ENCODE measurements at places on chromosomes 5 and 9.

DNA sequence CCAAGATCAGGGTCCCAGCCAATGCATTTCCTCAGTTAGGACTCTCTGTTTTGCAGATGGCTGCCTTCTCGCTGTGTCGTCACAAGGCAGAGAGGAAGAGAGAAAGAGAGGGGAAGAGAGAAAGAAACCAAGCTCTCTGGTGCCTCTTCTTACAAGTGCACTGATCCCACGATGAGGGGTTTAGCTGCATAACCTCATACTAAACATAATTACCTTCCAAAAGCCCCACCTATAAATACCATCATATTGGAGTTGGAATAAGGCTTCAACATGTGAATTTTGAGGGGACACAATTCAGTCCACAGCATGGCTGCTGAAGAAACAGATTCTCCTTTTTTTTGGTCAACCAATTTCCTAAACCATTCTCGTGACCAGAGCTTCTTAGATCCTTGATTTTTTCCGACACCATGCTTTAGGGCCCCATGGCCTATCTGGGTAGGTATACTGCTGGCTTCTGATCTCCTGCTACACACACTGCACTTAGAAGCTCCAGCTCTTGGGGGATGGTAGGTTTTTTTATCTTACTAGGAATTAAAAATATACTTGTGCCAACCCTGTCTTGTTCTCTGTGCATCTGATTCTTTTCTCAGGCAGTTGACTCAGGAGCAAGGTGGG is 5.1 kb downstream of the CAMK4 start:
- peaks cover 10% of the 10 kb centered on the region for H3K27me3 ChIP-seq

GRCh38 chr9:69396759-69397158 is 71.7 kb downstream of the ENTREP1 start:
- H3K27ac ChIP-seq = no peak overlapping the region
- H3K36me3 ChIP-seq = no peaks in the 10 kb centered on the region
- H3K4me1 ChIP-seq = no peaks in the 10 kb centered on the region
- DNase-seq = no peak
- no peaks in the 10 kb centered on the region for H3K27me3 ChIP-seq

- H3K27ac ChIP-seq = peak overlapping the region; percentile 95
- H3K4me3 ChIP-seq = peak overlapping the region; percentile 66
- H3K36me3 ChIP-seq = peaks cover 10% of the 10 kb centered on the region
- peak; percentile 45 for DNase-seq
Measured at GRCh38 chr9:70260007-70260443, 1.2 kb downstream of the SMC5 start.

- H3K4me1 ChIP-seq = no peaks in the 10 kb centered on the region
- H3K27ac ChIP-seq = no peak overlapping the region
- no peak overlapping the region for H3K4me3 ChIP-seq
- no peak for DNase-seq
- no peaks in the 10 kb centered on the region for H3K36me3 ChIP-seq
Measured at GRCh38 chr5:151868451-151868850, 56.2 kb downstream of the GLRA1 start.

DNA sequence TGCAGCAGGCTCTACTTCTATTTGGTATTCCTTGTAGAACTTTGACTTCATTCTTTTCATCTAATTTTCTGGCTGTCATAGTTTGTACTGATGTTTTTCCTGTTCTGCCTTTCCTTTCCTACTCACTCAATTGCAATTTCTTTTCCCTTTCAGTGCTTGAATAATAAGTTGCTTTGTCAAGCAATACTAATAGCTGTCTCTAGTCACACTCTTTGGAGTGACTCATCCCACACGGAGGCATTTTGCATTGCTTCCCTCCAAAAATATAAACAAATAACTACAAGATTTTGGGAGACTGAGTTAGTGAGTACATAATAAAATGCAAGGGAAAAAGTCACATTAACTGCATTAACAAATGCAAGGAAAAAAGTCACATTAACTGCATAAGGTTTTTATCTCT is 465.9 kb downstream of the CDH9 start:
- no peak overlapping the region for H3K4me3 ChIP-seq
- H3K4me1 ChIP-seq = no peaks in the 10 kb centered on the region
- no peaks in the 10 kb centered on the region for H3K27me3 ChIP-seq
- DNase-seq = no peak

DNA sequence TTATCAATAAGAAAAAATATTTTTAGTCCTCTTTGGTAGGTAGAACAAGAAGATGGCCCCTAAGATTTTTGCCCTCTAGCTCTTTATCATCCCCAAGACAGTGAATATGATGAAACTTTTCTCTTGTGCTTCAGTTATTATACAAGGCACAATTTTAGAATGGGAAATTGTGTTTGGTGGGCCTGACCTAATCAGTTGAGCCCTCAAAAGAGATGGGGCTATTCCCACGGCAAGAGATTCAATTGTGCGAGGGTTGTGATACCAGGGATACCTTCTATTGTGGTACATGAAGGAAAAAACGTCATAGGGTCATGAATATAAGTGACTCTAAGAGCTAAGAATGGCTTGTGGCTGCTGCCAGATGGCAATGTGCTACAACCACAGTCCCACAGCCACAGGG is 94.0 kb upstream of the COX7C start:
- no peaks in the 10 kb centered on the region for H3K27me3 ChIP-seq
- H3K36me3 ChIP-seq = no peaks in the 10 kb centered on the region
- DNase-seq = no peak
- no peak overlapping the region for H3K27ac ChIP-seq
- H3K4me1 ChIP-seq = no peaks in the 10 kb centered on the region
- H3K4me3 ChIP-seq = no peak overlapping the region

GRCh38 chr9:134135343-134136117 is at the start of gene WDR5:
TSS of gene WDR5 (plus strand) at chr9:134136082. CDS start at chr9:134139878, 3,796 bp downstream.
- DNase-seq = peak; percentile 98
- peak within 1 kb of the TSS; percentile 89 for H3K27ac ChIP-seq
- H3K36me3 ChIP-seq = no peaks in the 10 kb centered on the region
- peaks cover 15% of the 10 kb centered on the region for H3K4me1 ChIP-seq
- no peaks in the 10 kb centered on the region for H3K27me3 ChIP-seq

GRCh38 chr5:64767959-64768357 is 533 bp downstream of the SREK1IP1 start:
- peak overlapping the region; percentile 87 for H3K27ac ChIP-seq
- no peaks in the 10 kb centered on the region for H3K36me3 ChIP-seq
- H3K4me1 ChIP-seq = peaks cover 15% of the 10 kb centered on the region
- H3K27me3 ChIP-seq = no peaks in the 10 kb centered on the region

- no peak overlapping the region for H3K4me3 ChIP-seq
Measured at GRCh38 chr5:16693879-16694278, 77.1 kb upstream of the RETREG1 start.

DNA sequence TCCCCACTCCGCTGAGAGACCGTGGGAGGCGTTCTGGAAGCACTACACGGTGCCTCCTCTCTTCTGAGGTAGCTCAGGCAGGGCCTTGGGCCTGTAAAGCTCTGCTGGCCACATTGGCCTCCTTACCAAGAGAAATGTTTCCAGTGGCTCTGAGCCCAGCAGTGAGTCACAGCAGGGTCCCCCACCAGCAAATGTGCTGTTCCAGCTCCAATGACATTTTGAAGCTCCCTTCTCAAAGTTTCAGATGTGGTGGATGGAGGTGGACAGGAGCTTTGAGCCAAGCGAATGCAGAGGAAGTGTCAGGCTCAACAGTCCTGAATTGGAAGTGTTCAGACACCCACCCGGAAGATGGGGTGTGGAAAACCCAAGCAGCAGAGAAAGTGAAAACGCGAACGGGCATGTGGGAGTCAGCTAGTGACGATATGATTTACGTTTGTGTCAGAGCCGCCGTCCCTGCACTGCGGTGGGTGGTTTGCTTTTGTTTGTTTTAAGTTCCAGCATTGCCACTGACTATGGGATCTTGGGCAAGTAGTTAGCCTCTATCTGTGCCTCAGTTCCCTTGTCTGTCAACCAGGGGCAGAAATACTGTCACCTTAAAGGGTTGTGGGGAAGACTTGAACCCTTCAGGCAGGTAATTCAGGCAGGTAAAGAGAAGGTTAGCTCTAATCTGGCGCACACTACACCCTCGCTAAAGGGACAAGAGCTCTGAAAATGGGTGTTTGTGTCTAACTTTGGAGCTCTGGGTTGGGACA is 38.2 kb downstream of the C5orf15 start:
- H3K4me1 ChIP-seq = peaks cover 8% of the 10 kb centered on the region
- H3K4me3 ChIP-seq = no peak overlapping the region
- no peak overlapping the region for H3K27ac ChIP-seq
- DNase-seq = no peak

DNA sequence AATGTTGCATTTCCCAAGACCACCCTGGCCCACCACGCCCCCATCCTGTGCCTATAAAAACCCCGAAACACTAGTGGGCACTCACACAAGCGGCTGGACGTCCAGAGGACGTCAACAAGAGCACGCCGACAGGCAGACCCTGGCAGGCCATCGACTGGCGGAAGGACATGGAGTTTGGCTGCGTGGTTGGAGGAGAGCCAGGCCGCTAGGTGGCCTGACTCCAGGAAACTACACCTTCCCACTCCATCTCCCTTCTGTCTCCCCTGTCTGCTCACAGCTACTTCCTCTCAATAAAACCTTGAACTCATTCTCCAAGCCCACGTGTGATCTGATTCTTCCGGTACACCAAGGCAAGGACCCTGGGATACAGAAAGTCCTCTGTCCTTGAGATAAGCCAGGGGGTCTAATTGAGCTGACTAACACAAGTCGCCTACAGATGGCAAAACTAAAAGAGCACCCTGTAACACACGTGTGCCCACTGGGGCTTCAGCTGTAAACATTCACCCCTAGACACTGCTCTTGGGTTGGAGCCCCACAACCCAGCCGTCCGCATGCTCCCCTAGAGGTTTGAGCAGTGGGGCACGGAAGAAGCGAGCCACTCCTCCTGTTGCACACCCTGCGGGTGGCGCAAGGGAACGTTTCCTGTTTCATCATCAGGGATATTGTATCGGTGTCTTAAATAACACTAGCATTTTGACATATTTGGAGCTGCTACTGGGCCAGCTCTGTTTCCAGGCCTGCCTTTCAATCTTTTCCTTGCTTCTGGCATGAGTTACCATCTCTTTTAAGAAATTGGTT is 54.5 kb upstream of the TAF11L2 start:
- no peaks in the 10 kb centered on the region for H3K4me1 ChIP-seq
- H3K27me3 ChIP-seq = no peaks in the 10 kb centered on the region
- DNase-seq = no peak
- H3K4me3 ChIP-seq = no peak overlapping the region
- no peak overlapping the region for H3K27ac ChIP-seq
- no peaks in the 10 kb centered on the region for H3K36me3 ChIP-seq

DNA sequence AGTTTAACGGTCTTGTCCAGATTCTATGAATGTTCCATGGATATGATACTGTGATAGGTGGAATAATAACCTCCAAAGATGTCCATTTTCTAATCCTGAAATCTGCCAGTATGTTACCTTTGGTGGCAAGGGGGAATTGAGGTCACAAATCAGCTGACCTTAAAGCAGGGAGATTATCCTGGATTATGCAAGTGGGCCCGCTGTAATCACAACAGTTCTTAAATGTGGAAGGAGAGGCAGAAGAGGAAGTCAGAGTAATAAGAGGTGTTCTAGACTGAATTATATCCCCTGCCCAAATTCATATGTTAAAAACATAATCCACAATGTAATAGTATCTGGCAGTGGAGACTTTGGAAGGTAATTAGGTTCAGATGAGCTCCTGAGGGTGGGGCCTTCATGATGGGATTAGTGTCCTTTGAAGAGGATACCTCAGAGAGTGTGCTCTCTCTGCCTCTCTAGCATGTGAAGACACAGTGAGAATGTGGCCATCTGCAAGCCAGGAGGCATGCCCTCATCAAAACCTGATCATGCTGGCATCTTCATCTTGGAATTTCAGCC is 47.6 kb upstream of the ZFAND5 start:
- no peak overlapping the region for H3K27ac ChIP-seq
- H3K27me3 ChIP-seq = no peaks in the 10 kb centered on the region
- H3K36me3 ChIP-seq = no peaks in the 10 kb centered on the region
- no peak for DNase-seq

- H3K4me1 ChIP-seq = no peaks in the 10 kb centered on the region
- H3K27me3 ChIP-seq = no peaks in the 10 kb centered on the region
- H3K27ac ChIP-seq = no peak overlapping the region
- no peak for DNase-seq
- no peak overlapping the region for H3K4me3 ChIP-seq
- H3K36me3 ChIP-seq = no peaks in the 10 kb centered on the region
Measured at GRCh38 chr9:20403346-20403745, 219.0 kb downstream of the MLLT3 start.

- no peak overlapping the region for H3K27ac ChIP-seq
- no peak for DNase-seq
- no peaks in the 10 kb centered on the region for H3K4me1 ChIP-seq
- no peaks in the 10 kb centered on the region for H3K36me3 ChIP-seq
Measured at GRCh38 chr9:104675611-104676010, 18.7 kb upstream of the OR13D1 start.

- no peaks in the 10 kb centered on the region for H3K36me3 ChIP-seq
- DNase-seq = peak; percentile 55
- H3K4me1 ChIP-seq = no peaks in the 10 kb centered on the region
- H3K27me3 ChIP-seq = no peaks in the 10 kb centered on the region
- H3K4me3 ChIP-seq = no peak overlapping the region
- H3K27ac ChIP-seq = no peak overlapping the region
Measured at GRCh38 chr9:93303806-93304573, 120.1 kb downstream of the WNK2 start.

GRCh38 chr5:15579193-15579990 is 79.4 kb downstream of the FBXL7 start:
- H3K27me3 ChIP-seq = no peaks in the 10 kb centered on the region
- H3K4me1 ChIP-seq = no peaks in the 10 kb centered on the region
- H3K27ac ChIP-seq = no peak overlapping the region
- DNase-seq = no peak

DNA sequence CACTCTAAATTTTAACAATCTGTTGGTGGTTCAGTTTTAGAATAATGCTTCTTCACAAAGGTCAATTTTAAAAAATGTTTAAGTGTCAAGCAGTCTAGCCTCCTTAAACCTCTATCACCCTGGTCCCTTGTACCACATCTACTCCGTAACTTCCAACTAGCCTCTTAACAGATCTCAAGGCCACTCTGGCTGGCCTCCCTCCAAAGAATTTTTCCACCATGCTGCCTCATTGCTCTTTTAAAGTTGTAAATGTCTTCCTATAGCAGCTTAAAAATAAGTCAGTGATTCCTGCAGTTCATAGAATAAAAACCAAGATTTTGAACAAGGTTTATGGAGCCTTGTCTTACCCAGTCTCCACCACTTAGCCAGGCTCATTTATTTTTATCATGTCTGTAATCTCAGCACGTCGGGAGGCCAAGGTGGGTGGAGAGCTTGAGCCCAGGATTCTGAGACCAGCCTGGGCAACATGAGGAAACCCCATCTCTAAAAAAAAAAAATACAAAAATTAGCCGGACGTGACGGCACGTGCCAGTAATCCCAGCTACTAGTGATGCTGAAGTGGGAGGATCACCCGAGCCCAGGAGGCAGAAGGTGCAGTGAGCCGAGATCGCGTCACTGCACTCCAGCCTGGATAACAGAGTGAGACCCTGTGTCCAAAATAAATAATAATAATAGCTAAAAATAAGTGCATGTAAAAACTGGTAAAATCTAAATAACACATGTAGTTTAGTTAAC is 924.9 kb upstream of the DMAC1 start:
- no peak overlapping the region for H3K4me3 ChIP-seq
- H3K36me3 ChIP-seq = no peaks in the 10 kb centered on the region
- H3K27me3 ChIP-seq = no peaks in the 10 kb centered on the region
